Cerebellar nuclear complex (tissue), 1 donor: ENCODE measurements at places on chromosomes 2 and 18.

DNA sequence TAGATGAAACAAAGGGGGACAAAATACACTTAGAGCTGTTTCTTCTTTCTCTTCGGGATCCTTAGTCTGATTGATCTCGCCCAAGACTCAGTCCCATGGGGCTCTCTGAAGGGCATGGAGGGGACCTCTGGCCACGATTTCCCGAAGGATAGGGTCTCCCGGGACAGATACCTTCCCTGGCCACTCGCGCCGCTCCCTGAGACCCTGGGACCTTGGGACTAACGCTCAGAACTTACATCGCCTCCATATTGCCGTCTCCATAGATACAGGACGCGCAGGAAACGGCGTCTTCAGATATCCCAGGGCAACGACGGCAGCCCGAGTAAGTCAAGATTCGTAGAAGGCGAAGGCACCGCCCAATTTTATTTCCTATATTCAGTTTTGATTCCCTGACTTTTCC, at the start of gene CFAP65:
CFAP65 (minus strand) TSS at position 265 of the 400 bp plus-strand sequence. CDS start 2,468 bp downstream, outside the sequence.
- no peak for DNase-seq

DNA sequence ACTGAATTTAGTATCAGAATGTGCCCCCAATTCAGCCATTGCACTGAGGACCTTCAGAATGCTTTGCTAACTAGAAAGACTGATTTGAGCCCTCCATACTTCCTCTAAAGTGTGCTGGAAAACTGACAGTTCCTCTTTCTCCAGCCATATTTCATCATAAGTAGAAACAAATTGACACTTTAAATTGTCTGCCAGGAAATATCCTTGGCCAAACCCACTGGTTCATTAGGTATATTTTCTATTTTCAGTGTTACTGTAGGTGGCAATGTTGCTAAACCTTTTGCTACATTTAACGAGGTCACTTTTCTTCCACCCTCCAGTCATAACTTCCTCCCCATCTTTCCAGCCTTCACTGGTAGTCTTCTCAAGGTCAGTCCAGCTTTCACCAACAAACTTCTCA, 21.5 kb downstream of the SP5 start:
- DNase-seq, result no peak

DNA sequence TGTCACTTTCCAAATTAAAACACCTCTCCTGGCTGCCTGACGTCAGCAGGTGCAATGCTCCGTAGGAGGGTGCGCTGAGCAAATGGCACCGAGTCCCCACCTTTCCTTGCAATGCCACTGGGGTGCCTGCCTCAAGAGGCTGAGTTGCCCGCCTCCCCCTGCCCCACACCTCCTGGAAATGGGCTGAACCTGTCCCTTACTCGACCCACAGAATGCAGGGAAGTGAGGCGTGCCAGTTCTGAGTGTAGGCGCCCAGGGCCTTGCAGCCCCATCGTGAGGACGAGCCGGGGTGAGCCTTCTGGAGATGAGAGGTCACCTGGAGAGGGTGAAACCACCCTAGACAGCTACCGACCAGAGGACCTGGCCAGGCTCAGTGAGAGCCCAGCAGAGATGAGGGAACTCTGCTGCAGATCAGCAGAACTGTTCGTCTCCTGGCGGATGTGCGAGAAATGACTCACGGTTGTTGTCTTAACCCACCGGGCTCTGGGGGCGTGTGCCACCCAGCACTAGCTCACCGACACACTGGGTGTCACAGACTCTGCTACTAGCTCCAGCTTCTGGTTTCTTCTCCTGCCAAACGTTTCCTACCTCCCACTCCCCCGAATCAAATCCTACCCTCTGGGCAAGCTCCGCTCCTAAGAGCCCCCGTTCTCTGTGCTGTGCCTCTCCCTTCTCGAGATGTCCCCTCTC, 168.7 kb upstream of the HDAC4 start:
- no peak for DNase-seq

- no peak for DNase-seq
Observed at GRCh38 chr2:231364961-231365810, 30.3 kb upstream of the B3GNT7 start.

DNA sequence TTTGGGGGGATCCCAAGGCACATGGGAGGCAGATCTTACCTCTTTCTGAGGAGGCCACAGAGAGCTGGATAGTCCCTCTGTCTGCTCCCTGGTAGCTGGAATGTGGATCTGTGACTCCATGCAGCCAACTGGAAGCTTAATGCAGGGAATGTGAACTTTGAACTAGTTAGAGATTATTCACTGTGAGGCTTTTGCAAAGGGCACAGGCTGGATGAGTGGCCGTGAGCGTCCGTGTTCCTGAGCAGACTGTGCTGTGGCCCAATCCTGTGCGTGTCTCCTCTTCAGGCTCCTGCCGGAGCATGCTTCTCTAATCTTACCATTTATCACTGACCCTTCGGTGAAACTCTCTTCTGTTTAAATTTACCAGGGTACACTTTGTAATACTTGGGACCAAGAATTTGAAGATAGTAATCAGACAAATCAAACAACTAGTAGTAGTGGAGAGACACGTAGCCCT, 187.6 kb downstream of the PTPRM start:
- no peak for DNase-seq

- no peak for DNase-seq
Observed at GRCh38 chr2:207787017-207787416, 17.3 kb upstream of the FZD5 start.

DNA sequence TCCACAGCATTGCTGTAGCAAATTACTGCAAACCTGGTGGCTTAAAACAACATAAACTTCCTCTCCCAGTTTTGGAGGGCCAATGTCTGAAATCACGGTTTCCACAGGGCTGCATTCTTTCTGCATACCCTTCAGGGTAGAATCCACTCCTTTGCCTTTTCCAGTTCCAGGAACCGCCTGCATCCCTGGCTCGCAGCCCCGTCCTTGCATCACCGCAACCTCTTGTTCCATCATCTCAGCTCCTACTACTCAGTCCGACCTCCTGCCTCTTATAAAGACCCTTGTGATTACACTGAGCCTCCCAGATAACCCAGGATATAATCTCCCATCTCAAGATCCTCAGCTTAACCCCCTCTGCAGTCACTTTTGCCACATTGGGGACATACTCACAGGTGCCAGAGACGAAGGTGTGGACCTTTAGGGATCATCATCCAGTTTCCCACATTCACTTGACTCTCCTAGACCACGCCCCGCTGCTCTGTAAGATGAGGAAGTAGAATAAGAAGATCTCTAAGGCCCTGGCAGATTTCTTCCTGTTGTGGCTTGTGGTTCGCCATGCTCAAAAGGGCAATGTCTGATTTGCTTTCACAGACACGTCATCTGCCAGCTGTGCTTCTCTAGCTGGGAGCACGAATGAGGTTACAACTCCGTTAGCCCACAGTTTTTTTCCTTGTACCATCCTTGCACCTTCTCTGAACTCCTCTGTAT, 103.6 kb upstream of the AGAP1 start:
- no peak for DNase-seq

GRCh38 chr2:36820942-36821605, 124.6 kb downstream of the VIT start:
- no peak for DNase-seq

DNA sequence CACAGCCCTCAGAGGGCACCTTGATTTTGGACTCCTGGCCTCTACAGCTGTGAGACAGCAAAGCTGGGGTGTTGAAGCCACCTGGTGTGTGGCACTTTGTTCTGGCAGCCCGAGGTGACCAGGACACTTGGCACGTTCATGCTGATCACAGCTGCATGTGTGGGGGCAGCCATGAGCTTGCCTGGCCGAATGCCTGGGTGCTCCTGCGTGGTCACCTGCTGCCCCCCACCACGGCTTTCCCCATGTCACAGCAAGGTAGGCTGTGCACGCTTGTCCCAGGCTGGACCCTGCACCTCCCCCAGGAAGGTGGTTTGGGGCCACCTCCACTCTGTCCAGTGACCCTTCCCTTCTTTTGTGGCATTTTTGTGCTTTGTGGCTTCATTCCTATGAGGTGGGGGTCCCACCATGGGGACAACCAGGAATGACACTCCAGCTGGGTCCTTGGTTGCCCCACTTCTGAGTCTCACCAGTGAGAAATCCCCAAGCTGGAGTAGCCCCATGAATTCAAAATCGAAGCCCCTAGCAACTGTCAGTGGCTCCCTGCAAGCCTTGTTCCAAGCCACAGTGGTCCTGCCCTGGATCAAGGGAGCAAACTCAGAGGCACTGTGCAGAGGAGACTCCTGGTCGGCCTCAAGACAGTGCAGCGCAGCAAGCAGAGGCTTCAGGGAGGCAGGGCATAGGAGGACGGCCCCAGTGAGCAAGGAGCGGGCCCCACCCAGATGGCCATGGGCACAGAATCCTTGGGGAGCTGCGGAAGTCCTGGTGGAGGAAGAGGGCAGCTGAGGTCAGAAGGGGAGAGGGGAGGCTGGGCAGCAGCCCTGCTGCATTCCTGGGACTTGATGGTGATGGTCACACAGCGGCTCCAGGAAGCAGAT, 121.4 kb upstream of the HS6ST1 start:
- DNase-seq, result no peak

- DNase-seq, result no peak
Observed at GRCh38 chr2:62362561-62362960, 143.4 kb downstream of the TMEM17 start.

- no peak for DNase-seq
Observed at GRCh38 chr18:32884543-32884942, 111.7 kb upstream of the KLHL14 start.

GRCh38 chr2:214853906-214854305, 44.4 kb upstream of the BARD1 start:
- no peak for DNase-seq

GRCh38 chr2:153287109-153287801, 191.3 kb downstream of the RPRM start:
- no peak for DNase-seq

DNA sequence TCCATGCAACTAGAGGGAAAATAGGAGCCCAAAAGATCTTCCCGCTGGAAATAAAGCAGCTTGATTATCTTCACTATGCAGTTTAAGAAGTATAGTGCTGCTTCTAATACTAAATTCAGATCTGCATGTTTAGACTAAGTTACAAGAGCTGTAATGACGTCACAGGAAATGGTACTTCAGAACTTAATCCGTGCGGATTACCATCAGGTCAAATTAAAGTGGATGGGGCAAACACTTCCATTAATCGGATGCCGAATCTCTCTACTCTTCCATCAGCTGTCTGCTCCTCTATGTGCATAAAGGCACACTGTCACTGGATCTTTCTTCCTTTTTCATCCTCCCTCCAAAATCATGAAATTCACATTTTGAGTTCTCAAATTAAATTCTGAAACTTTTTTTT, 52.6 kb downstream of the TRAPPC12 start:
- no peak for DNase-seq

GRCh38 chr18:44686156-44686555, 5.5 kb downstream of the SETBP1 start:
- DNase-seq, result no peak

DNA sequence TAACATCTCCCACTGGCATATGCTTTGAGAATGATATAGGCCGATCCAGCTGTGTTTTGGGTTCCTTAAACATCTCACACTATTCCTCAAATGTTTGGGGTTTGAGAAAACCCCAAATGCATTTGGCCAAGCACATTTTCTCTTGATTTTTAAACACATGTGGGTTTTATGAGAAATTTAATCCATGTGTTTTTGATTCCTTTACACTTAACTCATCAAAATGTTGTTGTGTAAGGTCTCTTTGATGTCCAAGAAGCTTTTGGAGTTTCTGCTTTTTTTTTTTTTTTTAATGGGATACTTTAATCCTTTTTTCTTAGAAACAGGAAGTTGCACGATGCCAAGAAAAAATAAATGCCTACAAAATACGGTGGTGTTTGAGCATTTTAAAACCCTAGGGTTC, 339.8 kb upstream of the TCF4 start:
- DNase-seq, result no peak

DNA sequence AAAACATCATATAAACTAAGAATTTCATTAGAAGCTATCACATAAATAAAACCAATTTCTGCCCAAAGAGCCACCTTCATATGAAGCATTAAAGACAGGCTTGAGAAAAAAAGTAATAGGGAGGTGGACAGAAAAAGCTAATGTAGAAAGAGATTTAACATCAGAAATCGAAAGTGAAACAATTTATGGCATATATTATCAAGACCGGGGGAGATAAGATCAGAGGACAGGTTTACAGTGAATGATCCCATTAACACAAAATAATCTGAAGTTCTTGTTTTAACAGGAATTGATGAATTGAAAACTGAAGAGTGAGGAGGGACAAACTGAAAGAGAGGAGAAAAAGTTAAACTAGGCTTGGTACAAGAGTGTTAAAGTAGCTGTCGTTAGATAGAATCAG, 786.3 kb upstream of the FSHR start:
- no peak for DNase-seq

GRCh38 chr2:202636213-202636513, 1.4 kb downstream of the FAM117B start:
- DNase-seq, result no peak

DNA sequence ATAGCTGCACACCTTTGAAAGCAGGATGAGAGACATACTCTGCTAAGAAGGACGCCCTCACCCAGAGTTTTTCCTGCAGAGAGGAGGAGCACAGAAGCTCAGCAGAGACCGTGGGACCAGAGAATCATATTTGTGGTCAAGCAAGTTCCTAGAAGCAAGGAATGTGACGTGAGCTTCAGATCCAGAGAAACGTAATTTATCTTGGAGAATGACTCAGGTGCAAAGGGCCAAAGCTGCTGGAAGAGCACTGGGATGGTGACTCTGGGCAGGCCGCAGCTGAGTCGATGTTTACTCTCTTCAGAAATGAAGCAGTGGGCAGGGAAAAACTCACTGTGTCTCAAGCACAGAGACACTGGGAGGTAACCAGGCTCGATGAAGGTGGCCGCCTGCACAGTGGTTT, 50.1 kb upstream of the IGFBP2 start:
- DNase-seq, result no peak

GRCh38 chr18:73839441-73839840, 308.2 kb downstream of the FBXO15 start:
- DNase-seq, result no peak

GRCh38 chr2:121498731-121499130, 31.9 kb upstream of the RNU4ATAC start:
- no peak for DNase-seq

DNA sequence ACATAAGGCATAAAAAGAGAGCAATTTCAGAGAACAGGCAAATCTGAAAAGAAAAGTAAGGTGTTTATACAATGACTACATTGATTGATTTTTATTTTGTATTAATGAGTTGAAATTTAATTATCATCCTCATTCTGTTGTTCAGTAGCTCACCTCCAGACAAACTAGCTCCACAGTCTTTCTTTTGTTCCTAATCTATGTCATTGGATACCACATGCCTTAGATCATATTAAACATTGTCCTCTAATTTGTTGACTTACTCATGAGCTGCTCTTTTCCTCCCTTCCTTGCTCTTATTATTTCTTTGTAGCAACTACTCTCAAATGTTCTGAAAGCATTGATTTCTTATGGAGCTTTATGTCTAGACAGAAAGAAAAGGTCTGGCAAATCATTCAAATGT, 185.5 kb upstream of the ZSWIM2 start:
- DNase-seq, result no peak

- no peak for DNase-seq
Observed at GRCh38 chr2:196927376-196928225, 1.1 kb upstream of the PGAP1 start.
